ENCODE measurements at places on chromosomes 7 and 10.

- no peak for DNase-seq
Observed at GRCh38 chr7:52283335-52283734, 752.1 kb upstream of the POM121L12 start.

GRCh38 chr7:133275008-133275407 lies 22.1 kb downstream of the EXOC4 start:
- DNase-seq, result peak; percentile 41

GRCh38 chr10:64080071-64080470 lies 558.9 kb downstream of the REEP3 start:
- DNase-seq, result no peak

- DNase-seq, result no peak
Observed at GRCh38 chr10:77524281-77524711, 113.3 kb downstream of the KCNMA1 start.

DNA sequence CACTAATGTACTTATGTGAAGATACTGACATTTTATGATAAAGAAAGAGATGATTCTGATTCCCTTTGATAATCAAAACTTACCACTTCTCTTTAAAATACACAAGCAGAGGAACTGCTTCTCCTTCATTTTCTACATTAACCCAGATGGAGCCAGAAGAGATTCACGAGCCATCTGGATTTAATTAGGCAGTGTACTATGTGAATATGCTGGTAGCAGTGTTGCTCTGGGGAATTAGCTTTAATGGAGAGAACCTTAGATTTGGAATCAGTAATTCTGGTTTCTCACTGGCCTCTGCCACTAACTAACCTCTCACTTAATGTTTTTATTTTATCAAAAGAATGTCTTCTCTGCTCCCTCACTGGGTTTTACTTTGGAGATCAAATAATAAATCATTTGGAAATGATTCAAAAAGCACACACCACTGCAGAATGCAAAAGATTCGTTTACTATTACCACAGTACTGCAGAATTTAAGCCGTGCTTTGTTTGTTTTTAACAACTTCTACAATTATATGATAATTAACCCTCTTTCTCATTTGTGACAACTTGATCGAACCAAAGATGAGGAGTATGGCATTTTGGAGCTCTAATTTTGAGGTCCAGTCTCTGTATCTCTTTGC lies 77.5 kb upstream of the PHYHIPL start:
- DNase-seq, result no peak

DNA sequence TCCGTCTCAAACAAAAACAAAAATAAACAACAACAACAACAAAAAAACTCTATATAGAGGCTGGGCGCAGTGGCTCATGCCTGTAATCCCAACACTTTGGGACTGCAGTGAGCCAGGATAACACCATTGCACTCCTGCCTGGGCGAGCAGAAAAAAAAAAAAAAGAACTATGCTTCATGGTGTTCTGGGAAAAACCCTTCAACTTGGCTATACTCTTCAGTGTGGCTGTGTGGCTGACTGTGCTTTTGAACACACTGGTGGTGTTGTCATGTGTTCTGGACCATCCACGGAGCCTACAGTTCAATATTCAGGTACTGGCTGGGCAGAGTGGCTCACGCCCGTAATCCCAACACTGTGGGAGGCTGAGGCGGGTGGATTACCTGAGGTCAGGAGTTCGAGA lies 26.5 kb downstream of the SNX8 start:
- DNase-seq, result no peak

GRCh38 chr7:83640240-83640639 lies 8.7 kb downstream of the SEMA3E start:
- DNase-seq, result no peak

DNA sequence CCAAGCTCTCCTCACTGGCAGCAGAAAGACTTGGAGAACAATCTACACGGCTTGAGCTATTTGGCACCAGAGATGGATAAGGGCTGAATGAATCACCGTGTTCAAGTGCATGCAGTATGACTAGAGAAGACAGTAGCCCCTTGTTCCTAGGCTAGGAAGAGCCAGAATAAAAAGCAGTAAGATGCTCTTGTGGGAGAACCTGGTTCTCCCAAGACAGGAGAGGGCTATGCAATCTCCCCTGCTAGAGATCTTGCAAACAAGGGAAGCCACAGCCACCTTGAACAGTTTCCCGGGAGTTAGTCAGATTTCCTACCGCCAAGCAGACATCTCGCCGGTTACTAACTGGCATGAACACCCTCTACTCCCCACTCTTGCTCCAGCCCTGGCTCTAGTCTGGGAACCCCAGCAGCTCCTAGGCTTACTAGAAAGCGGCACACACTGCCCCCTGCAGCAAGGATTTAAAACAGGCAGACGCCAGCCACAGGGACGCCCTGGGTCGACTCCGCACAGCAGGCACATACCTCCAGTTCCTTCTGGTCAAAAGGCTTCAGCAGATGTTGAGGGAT lies 107.3 kb downstream of the SMURF1 start:
- peak; percentile 88 for DNase-seq

DNA sequence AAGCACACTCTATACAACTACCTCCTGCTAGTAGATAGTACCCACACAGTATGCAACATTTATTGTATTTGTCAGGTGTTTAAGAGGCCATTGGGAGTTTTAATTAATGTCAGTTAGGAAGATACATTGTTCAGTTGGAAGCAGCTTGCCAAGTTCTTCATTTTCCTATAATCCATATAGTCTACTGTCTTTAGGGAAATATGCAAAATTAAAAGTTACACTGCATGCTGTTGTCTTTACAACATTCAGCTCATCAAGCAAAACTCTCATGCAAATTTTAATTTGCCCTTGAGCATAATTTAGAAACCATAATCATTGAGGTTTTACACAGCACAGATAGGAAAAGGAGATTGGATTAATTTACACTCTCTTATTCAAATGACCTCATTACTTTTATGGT lies 17.4 kb downstream of the FOXP2 start:
- DNase-seq, result no peak

All from ACHN (cell line).